ENCODE measurements at places on chromosomes 11 and 22.

- no peak for DNase-seq
Observed at GRCh38 chr11:71252770-71253730, 673 bp upstream of the SHANK2 start.

- peak; percentile 93 for DNase-seq
Observed at GRCh38 chr11:73198677-73199076, 19.4 kb upstream of the P2RY2 start.

- DNase-seq = no peak
Observed at GRCh38 chr22:49450498-49450897, 377.2 kb downstream of the BRD1 start.

GRCh38 chr11:95256321-95256779, 25.3 kb upstream of the SESN3 start:
- DNase-seq = no peak

DNA sequence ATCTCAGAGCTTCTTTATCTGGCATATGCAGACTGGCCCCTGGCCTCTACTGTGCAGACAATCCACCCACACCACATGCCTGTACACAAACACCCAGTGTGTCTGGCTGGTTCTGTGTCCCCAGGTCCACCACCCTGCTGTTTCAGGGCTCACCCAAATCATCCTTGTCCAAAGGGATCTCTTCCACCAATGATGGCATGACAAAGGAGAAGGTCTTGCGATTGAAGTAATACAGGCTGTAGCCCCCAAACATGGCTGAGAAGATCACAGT, 1.7 kb downstream of the SLC37A4 start:
- no peak for DNase-seq

GRCh38 chr11:68460741-68461574, at the start of gene PPP6R3:
Gene PPP6R3, plus strand, starts transcription at chr11:68460752. Its CDS starts 76,913 bp downstream, at chr11:68537665.
- DNase-seq = no peak

- no peak for DNase-seq
Observed at GRCh38 chr11:32131321-32131720, 40.4 kb downstream of the RCN1 start.

DNA sequence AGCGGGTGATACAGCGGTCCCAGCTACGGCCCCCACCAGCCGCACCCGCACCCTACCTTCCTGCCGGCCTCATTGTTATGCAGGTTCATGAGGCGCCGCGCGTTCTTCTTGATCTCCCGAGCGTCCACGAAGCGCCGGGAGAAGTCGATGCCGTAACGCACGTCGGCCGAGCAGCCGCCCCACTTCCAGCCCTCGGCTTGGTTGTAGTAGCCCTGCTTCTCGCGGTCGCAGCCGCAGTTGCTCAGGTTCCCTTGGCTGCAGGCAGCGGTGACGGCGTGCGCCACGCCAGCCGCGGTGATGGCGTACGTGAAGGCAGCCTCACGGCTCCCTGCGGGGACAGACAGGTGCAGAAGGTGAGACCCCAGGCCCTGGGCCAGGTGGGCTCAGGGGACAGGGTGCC, 45.9 kb downstream of the WNT7B start:
- DNase-seq = no peak

DNA sequence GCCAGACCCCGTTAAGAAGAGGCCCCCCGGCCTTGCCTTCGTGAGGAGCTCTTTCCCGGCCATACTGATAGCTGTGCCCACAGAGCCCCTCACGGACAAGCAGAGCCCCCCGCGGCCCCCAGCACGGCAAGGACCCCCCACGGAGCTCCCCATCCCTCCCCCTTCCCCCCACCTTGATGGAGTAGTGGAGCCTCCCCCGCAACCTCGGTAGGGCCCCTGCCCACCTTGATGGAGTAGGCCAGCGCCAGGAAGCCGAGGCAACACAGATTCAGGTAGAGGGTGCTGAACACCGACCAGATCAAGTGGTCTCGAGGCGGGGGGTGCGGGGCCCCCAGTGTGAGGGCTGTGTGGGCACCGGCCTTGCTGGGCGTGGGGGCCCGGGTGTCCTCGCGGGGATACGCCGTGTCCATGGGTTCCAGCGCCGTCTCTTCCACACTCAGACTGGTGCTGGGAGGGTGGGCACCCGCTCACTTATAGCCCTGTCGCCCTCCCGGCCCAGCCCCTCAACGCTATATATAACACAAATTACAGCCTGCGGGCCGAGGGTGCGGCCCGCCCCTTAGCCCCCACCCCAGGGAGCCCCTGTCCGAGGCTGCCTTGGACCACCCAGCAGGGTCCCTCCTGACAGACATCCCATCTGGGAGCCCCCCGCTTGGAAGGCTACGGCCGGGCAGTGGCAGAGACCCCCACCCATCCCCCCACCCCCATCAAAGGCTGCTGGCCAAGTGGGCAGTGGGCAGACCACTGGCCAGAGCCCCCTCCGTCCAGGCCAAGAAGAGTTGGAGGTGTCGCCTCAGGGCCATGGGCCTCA, at the start of gene IFITM5:
Gene IFITM5 (minus strand): TSS at position 446 of the 811 bp plus-strand sequence. CDS start 36 bp downstream, at position 410.
- DNase-seq = no peak

DNA sequence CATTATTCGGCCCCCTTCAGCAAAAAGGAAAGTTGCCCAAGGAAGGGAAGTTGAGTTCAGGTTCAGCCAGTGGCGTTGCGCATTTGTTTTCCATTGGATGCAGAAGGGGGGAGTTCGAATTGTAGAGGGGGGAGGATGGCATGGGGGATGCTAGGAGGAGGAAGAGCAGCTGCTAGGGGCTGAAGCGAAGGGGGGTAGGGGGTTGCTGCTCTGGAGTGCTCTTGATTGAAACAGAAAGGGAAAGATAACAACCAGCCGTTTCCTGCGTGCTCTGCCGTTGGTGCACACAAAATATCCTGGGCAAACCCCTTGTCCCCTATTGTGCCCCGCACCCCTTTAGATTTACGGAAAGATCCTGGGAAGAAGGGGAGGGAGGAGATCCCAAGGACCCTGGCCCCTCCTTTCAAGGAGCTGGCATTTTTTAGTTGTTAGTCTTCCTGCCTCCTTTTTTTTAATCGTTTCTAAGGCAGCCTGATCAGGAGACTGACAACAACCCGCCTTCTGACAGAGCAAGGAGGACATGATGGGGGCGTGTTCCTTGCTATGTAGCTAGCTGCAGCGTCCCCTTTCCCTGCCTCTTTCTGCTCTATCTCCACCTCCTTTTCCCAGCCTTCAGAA, 2.1 kb downstream of the KMT2A start:
- DNase-seq = no peak

- no peak for DNase-seq
Observed at GRCh38 chr22:24445481-24446259, 18.3 kb downstream of the ADORA2A start.

- DNase-seq = no peak
Observed at GRCh38 chr11:69291459-69292110, 2.4 kb upstream of the MYEOV start.

GRCh38 chr11:64095273-64095817, 59.6 kb downstream of the FLRT1 start:
- no peak for DNase-seq

- DNase-seq = no peak
Observed at GRCh38 chr11:86571273-86571948, 101.0 kb downstream of the ME3 start.

DNA sequence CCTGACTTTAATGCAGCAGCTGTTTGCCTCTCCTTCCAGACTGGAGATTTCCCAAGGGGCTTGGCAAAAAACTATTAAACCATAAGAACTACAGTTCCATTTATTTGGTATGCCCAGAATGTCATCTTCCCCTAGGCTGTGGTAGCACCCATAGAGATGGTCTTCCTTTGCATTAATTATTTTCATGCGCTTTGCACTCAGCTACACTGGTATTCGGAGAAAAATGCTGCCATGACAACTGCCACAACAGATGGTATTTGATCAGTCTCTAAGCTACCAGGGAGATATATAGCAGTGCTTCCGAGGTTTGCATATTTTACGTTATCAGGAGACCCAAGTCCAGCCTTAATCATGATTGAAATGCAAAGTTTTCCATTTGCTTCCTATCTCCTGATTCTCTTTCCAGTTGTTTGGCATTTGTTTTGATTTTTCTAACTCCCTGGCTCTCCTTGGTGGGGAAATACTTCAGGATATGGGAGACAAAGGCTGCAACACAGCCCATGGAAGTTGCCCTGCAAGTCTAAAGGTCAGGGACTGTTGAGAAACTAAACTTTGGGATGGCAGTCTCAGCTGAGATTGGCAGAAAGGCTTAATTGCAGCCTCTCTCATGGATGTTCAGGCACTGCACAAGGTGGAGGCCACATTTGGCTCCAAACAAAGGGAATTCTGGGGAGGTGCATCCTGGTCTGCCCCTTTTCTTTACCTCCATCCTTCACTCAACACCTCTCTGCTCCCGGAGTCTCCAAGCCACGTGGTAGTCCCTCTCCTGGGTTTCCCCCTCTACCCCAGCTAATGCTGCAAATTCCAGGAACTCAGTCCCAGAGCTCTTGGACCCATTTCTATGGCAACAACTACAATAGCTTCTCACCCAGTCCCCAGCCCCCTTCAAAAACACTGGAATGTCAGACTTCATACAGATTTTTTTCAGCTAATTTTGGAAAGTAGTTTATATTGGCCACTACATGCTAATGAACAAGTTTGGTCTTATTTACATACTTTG, 151.8 kb downstream of the NAV2 start:
- peak; percentile 70 for DNase-seq

DNA sequence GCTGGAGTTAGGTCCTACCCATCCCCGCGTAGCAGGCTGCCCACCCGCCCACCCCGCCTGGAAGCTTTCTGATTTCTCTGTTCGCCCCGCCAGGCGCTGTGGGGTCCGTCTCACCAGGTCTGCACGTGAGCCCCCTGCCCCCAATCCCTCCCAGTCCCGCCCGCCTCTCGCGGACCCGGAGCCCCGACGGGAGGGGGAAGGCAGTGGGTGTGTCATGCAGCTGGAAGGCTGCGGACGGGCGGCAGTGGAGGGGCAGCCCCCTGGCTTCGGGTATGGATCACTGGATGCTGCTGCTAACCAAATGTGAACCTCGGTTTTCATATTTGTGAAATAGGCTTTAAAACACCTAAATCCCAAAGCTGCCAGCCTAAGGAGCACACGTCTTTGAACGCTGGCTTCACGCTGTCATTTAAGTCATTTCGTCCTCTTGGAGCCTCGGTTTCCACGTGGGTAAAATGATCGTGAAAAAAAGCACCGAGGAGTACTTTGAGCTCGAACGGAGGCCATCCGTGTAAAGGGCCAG, 568 bp upstream of the BIK start:
- no peak for DNase-seq

DNA sequence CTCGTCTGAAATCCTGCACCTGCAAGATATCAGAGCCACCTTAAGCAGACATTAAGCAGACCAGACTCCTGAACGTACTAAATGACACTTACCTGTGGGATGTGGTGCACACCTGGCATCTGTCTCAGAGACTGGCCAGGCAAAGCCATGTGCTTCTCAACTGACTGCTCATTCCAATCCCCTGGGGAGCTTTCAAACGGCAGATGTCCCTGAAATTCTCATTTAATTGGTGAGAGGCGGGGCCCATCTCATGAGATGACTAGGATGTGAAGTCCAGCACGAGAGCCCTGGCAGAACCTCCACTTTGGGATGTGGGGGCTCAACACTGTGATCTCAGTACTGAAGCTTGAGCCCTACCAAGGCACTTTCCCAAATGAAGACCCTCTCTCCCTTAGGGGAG, 84.9 kb upstream of the HMGXB4 start:
- DNase-seq = no peak

DNA sequence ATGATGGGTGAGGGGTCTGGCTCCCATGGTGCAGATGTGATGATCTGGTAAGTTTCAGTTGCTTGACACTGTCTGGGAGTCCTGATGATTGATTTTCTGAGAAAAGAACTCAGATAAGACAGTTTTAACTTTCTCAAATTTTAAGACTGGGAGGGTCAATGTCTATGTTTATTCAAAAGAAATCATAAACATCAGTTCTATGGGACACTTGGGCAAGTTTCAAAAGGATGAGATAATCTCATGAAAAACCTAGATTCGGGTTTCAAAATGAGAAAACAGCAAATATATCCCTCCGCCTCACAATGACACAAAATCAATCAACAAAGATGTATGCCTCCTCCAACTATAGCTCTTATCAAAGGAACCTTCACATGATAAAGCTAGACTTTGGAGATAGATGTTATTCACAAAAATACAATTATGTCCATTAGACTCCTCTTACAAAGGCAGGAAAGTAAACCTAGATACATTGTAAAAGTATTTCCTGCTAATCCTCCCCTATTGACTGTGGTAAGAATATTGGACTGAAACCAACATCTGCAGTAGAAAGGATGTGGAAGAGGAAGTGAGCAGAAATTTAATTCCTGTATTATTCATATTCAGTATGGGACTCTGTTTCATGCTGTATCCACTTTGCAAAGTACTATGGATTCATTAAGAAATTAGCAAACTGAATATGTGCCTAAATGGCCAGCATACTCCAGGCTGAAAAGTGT, 21.6 kb downstream of the SVIP start:
- DNase-seq = no peak

GRCh38 chr22:17910561-17911311, 113.6 kb downstream of the MICAL3 start:
- peak; percentile 72 for DNase-seq

DNA sequence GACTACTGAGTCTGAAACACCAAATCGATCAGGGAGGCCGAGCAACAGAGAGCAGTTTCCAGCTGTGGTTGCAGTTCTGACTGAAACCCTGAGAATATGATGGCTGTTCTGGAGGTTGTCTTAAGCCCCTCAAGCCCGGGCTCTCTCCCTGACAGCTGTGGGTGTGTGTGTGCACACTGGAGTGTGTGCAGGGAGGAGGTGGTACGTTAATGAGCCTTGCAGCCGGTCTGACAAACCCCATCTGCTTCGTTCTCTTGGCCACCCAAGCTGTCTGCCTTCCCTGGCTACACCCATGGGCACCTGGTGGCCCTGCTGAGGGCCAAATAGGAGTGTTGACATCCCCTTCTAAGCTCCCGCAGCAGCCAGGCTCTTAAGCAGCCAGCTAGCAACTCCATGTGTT, 189.8 kb downstream of the KIRREL3 start:
- no peak for DNase-seq

DNA sequence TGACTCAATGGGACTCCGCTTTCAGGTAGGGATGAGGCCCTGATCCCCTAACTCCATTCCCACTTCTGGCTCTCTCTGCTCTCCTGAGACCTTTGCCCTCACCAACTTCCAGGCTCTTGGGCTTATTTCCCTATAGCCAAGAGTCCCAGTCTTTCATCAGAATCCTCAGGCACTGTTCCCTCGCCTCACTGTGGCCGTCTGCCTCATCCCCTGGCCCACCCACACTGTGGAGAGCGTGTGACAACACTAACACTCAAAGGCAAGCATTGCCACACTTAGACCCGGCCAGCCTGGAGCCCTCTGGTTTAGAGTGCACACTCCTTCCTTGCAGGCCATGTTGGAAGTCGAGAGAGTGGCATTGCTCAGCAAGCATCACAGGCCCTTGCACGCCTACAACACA, 27.0 kb downstream of the SERPINH1 start:
- DNase-seq = no peak

GRCh38 chr11:5203366-5203765, 2.9 kb upstream of the OR51V1 start:
- no peak for DNase-seq

- no peak for DNase-seq
Observed at GRCh38 chr11:112797648-112798293, 163.4 kb upstream of the NCAM1 start.

- no peak for DNase-seq
Observed at GRCh38 chr11:76293189-76293631, 86.9 kb upstream of the WNT11 start.

GRCh38 chr11:19906126-19906525, 193.5 kb downstream of the NAV2 start:
- no peak for DNase-seq

- DNase-seq = no peak
Observed at GRCh38 chr22:35521358-35522224, 19.0 kb upstream of the RASD2 start.

Measured in glomerular endothelial cell (primary cell).